Dermis microvascular lymphatic vessel endothelial cell (primary cell): ENCODE measurements at places on chromosomes 6 and 20. TPM values are rescaled to one million over a fixed set of nuclear protein-coding genes. Genes with fewer than 3 reads are reported as not detected.

OR2J2 gene
- not detected in 2 replicates for total RNA-seq

HSPA12B gene
- total RNA-seq, result 10.2 and 14.2 TPM in 2 replicates

MICB gene
- total RNA-seq, result 6.8 and 8.3 TPM in 2 replicates

SMIM13 gene
- total RNA-seq, result 9.5 and 11.8 TPM in 2 replicates

CRISP2 gene
- not detected in 2 replicates for total RNA-seq

- no peak for DNase-seq
Observed at GRCh38 chr6:18632670-18633410, 245.7 kb downstream of the RNF144B start.

GRCh38 chr20:63553251-63553932 is 567 bp upstream of the FNDC11 start:
- DNase-seq, result peak; percentile 94

DNA sequence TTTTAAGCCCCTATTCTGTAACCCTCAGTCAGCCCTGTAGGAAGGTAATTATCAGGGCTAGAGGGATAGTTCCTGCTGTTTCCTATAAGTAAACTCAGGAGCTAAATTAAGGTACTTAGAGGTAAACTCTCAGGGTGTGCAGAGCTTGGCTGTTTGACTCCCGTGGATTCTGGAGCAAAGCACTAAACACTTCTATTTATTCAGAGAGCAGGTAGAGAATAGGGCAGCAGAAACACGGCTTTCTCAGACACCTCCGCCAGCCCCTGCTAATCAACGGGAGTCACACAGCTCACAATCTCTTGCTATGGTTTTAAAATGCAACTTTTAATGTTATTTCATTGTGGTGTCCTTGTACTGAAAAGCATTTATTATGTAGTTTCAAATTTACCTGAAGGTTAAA is 21.8 kb downstream of the PRKN start:
- DNase-seq, result no peak

DNA sequence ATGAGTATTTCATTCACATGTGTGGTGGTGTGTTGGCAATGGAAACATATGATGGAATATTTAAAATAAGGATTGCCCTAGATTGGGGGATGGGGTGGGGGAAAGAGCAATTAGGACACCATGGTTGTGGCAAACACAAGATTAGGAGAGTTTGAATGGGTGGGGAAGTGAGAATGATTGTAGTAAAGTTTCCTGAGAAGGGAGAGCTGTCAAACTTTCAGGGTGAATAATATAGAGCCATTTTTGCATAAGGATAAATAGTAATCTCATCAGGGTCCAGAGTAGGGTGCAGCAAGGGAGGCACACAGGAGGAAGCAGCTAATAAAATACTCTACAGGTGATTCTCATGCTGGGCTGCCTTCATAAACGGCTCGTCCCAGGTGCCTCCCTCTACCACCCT is 294.9 kb upstream of the MARCKS start:
- no peak for DNase-seq
